Activated CD4-positive, alpha-beta T cell treated with anti-CD3 and anti-CD28 coated beads, Interleukin-2, amount 10 ng/mL, durations not matched to agents 7 days and 5 days (primary cell): ENCODE measurements at places on chromosomes 6 and 20. TPM values are rescaled to one million over a fixed set of nuclear protein-coding genes. Genes with fewer than 3 reads are reported as not detected.

Gene OTOR
- not detected for total RNA-seq

Gene SSTR4
- total RNA-seq: not detected

GRCh38 chr20:25499855-25500434 is 85.4 kb downstream of the NINL start:
- DNase-seq: no peak
- no peaks in the 10 kb centered on the region for H3K36me3 ChIP-seq
- H3K27me3 ChIP-seq: no peaks in the 10 kb centered on the region
- H3K27ac ChIP-seq: no peak overlapping the region

GRCh38 chr20:5845681-5846615 is 95.7 kb downstream of the SHLD1 start:
- no peak for DNase-seq
- H3K4me1 ChIP-seq: peaks cover 48% of the 10 kb centered on the region
- H3K27me3 ChIP-seq: no peaks in the 10 kb centered on the region
- H3K4me3 ChIP-seq: no peak overlapping the region

Gene CLVS2
- not detected for total RNA-seq

Gene CCND3
- total RNA-seq: 461 TPM
